ENCODE measurements at places on chromosomes 7 and 10.

DNA sequence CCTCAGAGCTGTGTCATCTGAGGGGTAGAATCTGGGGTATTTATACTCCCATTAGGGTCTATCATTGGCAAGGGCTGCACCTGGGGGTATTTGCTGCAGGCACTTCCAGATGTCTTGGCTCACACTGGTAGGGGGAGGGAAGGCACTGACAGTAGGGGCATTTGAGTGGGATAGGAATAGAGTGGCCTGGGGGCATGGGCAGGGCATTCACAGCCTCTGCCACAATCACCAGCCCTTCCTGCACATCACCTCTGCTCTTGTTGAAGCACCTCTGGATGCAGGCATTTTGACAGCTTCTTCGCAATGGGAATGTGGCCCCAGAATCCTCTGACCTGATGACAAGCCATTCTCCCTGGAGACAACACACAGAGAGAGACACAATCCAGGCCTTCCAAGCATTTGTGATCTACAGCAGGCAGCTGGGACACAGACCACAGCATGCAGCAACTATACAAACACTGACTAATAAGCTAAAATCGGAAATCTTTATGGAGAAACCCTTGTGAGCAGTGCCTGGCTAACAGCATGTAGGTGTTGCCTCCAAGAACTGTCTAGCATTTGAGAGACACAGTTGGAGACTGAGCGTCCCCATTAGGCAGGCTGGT lies 178.5 kb downstream of the KCNMA1 start:
- DNase-seq, result no peak

DNA sequence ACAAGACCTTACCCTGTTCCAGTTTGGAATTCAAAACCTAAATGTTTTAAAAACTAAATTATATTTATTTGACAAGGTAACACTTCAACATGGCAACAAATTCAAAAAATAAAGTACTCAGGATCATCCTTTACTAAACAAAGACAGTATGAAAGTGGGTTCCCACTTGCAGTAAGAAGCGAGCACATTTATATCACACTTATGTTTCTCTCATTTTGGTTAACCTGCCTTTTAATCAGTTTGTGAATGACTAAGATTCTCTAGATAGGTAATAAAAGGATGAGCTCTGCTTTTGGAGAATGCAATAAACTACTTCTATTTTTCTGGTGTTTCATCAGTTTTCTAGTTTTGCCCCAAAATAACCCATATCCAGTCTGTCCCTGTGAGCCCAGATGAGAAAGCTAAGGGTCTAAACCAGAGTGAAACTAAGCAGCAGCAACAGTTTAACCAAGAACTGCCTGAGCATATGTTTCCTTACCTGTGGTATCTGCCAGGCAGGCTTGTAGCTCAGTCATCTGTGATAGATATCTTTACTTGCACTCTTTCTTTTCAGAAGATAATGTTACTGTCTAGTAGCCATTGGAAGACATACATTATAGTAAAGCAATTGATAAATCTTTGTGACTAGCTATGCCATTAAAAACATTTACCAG lies 64.1 kb downstream of the ABLIM1 start:
- DNase-seq, result no peak

- peak; percentile 82 for DNase-seq
Measured at GRCh38 chr7:36037121-36037662, 115.9 kb upstream of the EEPD1 start.

DNA sequence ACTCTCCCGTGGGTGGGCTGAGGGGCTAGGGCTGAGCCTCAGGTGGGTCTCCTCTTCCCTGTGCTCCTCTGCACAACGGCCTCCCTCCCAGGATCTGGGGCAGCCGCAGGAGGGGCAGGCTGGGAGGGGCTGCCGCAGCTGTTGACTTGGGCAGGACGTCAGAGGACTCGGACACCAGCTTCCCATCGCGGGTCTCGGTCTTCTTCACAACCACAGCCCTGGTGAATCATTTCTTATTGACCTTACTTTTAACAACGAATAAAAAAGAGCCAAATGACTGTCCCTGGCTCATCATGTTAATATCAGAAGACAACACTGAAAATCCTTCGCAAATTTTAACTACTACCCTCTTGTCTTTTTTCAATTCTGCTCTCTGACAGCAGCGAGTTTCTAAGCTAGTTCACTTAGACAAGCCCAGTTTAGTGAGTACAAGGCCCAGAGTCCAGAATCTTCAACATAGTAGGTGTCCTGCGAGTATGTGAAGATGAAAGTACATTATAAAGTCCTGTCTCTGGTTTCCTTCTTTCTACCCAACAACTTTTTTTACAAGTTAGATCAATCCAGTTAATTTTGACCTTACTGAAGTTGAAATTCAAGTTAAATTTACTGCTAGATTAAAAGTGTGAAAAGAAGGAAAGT lies 32.4 kb downstream of the CTNNA3 start:
- no peak for DNase-seq

DNA sequence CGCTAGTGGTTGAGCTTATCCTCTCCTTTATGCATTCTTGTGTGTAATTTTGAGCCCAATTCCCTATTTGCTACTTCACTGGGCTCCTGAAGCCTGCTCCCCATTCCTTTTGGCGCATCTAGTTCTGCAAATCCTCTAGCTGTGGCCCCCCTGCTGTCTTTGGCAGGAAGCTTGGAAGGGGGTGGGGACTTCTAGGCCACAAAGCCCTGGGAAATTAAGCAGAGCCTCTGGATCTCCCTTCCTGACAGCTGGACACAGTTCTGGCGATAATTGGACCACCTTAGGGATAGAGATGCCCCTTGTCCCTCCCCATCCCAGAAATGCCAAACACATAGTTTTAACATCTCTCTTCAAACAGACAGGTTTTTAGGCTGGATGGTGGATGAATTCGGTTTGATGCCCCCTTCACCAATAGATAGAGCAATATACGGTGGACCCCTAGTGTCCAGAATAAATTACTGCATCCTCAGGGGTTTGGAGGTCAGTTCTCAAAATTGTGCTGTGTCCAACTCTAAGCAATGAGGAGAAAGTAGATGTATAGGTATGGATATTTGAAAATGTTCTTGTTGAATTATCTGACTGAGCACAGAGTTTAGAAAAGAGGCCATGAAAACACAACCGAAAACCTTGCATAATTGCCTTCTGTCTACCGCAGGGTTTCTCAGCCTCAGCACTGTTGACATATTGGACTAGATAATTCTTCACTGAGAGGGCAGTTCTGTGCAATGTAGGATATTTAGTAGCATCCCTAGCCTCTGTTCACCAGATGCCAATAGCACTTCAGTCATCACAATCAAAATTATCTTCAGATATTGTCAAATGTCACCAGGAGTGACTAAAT lies 75.5 kb downstream of the PAPSS2 start:
- peak; percentile 39 for DNase-seq

GRCh38 chr7:44757739-44758138 lies 9.1 kb downstream of the ZMIZ2 start:
- DNase-seq, result no peak

GRCh38 chr7:19465861-19466260 lies 243.0 kb downstream of the POLR1F start:
- DNase-seq, result peak; percentile 51

DNA sequence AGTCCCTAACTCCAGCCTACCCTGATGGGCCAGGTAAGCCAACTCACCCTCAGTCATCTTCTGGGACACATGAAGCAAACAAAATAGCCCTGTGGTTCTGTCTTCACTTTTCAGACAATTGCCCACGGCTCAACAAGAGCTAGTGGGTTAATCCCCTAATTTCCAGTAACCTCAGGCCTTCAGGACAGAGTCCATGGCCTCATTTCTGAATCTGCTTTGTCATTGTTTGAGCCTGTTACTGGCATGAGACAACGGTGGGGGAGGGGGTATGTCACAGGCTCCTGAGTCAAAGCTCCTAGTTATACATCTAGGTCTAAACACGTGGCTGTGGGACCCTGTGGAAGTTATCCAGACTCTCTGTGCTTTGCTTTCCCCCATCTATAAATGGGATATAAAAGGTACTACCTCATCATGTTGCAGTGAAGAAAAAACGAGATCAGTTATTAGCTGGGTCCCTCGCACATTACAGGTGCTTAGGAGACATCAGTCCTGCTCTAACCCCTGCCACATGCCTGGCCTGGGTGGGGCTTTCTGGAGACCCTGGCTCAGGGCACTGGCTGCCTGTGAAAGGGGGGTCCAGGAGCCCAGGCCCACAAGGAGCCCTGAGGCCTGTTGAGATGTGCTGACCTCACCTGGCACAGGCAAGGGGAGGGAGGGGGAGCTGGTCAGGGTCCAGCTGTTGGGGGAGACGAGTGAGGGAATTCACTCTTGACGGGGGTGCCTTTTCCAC lies 16.5 kb downstream of the MAT1A start:
- peak; percentile 55 for DNase-seq

GRCh38 chr10:70053841-70054288 lies 1.2 kb downstream of the MACROH2A2 start:
- DNase-seq, result peak; percentile 39

GRCh38 chr7:47354831-47355541 lies 226.9 kb downstream of the TNS3 start:
- DNase-seq, result no peak

- DNase-seq, result peak; percentile 91
Measured at GRCh38 chr10:93496322-93497041, at the start of gene CEP55. Gene CEP55 (plus strand): TSS chr10:93496612. CDS start chr10:93500052, 3,440 bp downstream.

Data from common myeloid progenitor, CD34-positive (primary cell).